ENCODE measurements at places on chromosomes 16 and 17.

- no peaks in the 10 kb centered on the region for H3K36me3 ChIP-seq
- DNase-seq, result no peak
- no peaks in the 10 kb centered on the region for H3K27me3 ChIP-seq
- no peak overlapping the region for H3K27ac ChIP-seq
- no peak overlapping the region for H3K4me3 ChIP-seq
- H3K4me1 ChIP-seq, result no peaks in the 10 kb centered on the region
Observed at GRCh38 chr17:3528880-3529511, 28.6 kb downstream of the TRPV3 start.

DNA sequence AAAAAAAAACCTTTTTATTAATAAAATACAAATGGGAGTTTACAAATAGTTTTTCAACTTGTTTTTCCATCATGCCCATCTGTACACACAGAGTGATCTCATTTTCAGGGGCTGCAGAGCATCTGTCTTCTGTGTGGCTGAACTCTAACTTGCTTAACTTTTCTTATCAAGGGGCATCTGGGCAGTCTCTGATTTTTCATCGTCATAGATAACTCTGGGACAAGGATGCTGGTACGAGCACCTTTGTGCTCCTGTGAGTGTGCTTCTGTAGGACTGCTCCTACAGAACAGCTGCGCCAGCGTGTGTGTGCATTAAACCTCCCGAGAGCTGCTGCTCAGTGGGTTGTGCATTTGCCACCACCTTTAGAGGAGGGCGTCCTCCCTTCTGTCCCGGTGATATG is 34.6 kb upstream of the TAC4 start:
- H3K4me1 ChIP-seq, result peaks cover 7% of the 10 kb centered on the region
- H3K4me3 ChIP-seq, result no peak overlapping the region
- no peak for DNase-seq
- peaks cover 22% of the 10 kb centered on the region for H3K27me3 ChIP-seq
- H3K36me3 ChIP-seq, result no peaks in the 10 kb centered on the region

GRCh38 chr17:67449845-67450755 is 73.0 kb downstream of the PITPNC1 start:
- H3K36me3 ChIP-seq, result no peaks in the 10 kb centered on the region
- H3K4me1 ChIP-seq, result peaks cover 52% of the 10 kb centered on the region
- H3K4me3 ChIP-seq, result no peak overlapping the region
- DNase-seq, result no peak
- peak overlapping the region; percentile 26 for H3K27ac ChIP-seq
- no peaks in the 10 kb centered on the region for H3K27me3 ChIP-seq

GRCh38 chr17:40327244-40327729 is 18.3 kb downstream of the RARA start:
- H3K4me1 ChIP-seq, result peaks cover 89% of the 10 kb centered on the region
- H3K4me3 ChIP-seq, result peak overlapping the region; percentile 52
- no peak for DNase-seq
- H3K36me3 ChIP-seq, result peaks cover 14% of the 10 kb centered on the region
- no peaks in the 10 kb centered on the region for H3K27me3 ChIP-seq

GRCh38 chr17:83041305-83041704 is 38.1 kb upstream of the METRNL start:
- H3K4me3 ChIP-seq, result no peak overlapping the region
- peaks cover 4% of the 10 kb centered on the region for H3K36me3 ChIP-seq
- no peak for DNase-seq
- no peaks in the 10 kb centered on the region for H3K27me3 ChIP-seq
- no peaks in the 10 kb centered on the region for H3K4me1 ChIP-seq

DNA sequence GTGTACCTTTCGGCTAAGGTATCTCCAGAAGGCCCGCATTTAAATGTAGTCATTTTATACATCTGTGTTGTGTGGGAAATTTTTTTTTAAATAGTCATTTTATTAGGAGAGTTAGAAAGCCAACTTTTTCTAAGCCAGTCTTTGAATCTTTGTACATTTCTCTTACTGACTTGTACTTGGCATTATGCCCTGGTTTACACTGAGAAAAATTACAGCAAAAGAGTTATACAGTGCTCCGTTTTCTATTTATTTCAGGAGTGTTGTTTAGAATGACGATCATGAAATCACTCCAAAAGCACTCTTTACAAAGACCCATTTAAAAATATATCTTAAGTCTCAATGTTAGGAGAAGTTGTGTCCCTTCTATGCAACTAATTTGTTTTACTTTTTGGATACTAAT is 91.8 kb downstream of the CYB561 start:
- no peak for DNase-seq
- no peak overlapping the region for H3K4me3 ChIP-seq
- H3K27ac ChIP-seq, result no peak overlapping the region
- H3K27me3 ChIP-seq, result no peaks in the 10 kb centered on the region
- no peaks in the 10 kb centered on the region for H3K4me1 ChIP-seq
- no peaks in the 10 kb centered on the region for H3K36me3 ChIP-seq

DNA sequence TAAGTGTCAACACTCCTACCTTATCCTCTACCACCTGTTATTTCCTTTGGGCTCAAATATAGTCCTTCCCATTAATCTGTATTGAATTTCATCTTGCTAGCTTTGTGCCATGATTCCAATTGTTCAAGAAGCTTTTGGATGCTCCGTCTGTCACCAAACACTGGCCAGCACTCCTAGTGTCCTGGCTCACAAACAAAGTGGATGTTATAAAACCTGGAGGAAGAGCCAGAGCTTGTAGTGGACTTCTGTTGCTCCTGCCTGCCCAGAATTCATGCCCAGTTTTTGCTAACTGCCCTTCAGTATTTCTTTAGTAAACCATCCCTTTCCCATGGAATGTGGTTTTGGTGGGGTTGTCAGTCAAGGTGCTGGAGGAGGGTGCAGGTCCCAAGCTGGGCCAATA is 77.2 kb upstream of the HS3ST2 start:
- H3K36me3 ChIP-seq, result no peaks in the 10 kb centered on the region
- H3K4me3 ChIP-seq, result no peak overlapping the region
- DNase-seq, result no peak

- no peaks in the 10 kb centered on the region for H3K27me3 ChIP-seq
- H3K4me3 ChIP-seq, result no peak overlapping the region
- H3K4me1 ChIP-seq, result no peaks in the 10 kb centered on the region
- no peaks in the 10 kb centered on the region for H3K36me3 ChIP-seq
- no peak overlapping the region for H3K27ac ChIP-seq
Observed at GRCh38 chr17:33819539-33819938, 435.5 kb upstream of the CCL2 start.
